H1 (cell line): ENCODE measurements at places on chromosomes 4 and X.

DNA sequence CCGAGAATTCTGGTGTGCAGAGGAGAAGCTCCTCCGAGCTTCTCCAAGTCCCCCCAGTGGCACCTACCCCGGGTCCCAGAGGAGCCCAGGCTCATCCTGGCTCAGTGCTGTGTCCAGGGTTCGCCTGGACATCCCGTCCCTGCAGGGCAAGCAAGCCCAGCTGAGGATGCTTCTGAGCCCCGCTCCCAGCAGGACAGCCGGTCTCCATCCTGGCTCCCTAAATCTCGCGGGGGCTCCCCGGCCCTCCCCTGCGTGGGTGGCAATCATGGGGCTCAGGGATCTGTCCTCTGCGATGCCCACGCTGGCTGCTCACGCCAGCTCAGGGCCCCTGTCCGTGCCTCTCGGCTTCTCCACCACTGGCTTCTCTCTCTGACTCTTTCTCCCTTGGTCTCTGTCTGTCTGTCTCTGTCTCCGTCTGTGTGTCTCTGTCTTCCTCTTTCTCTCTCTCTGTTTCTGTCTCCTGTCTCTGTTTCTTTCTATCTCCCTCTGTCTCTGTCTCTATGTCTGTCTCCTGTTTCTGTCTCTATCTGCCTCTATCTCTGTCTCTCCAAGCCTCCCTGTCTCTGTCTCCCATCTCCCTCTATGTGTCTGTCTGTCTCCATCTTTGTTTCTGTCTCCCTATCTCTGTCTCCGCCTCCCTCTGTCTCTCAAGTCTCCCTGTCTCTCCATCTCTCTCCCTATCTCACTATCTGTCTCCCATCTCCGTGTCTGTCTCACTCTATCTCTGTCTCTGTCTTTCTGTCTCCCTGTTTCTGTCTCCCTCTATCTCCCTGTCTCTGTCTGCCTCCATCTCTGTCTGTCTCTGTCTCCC is 27.8 kb upstream of the SLC25A6 start:
- no peak for DNase-seq

DNA sequence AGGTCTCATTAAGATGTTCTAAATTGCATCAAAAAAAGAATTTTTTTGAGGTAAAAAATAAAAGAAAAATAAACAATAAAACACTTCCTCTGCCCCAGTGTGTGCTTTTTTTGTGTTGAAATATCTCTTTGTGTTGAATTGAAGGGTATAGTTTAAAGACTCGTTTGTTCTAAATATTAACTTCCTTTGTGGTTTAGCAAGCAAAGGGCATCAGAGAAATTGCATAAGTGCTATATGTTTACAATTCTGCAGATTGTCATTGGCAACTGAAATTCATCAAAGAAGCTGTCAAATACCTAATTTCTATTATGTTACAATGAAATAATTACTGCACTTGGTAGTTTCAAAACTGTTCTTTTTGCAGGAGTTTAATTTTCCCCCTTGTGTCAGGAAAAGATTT is 260.5 kb downstream of the DKK2 start:
- DNase-seq, result no peak

- DNase-seq, result no peak
Measured at GRCh38 chr4:81136161-81136905, 78.7 kb downstream of the PRKG2 start.

- no peak for DNase-seq
Measured at GRCh38 chr4:55765070-55765469, 54.5 kb upstream of the EXOC1L start.
